ENCODE measurements at places on chromosomes 5 and 9.

DNA sequence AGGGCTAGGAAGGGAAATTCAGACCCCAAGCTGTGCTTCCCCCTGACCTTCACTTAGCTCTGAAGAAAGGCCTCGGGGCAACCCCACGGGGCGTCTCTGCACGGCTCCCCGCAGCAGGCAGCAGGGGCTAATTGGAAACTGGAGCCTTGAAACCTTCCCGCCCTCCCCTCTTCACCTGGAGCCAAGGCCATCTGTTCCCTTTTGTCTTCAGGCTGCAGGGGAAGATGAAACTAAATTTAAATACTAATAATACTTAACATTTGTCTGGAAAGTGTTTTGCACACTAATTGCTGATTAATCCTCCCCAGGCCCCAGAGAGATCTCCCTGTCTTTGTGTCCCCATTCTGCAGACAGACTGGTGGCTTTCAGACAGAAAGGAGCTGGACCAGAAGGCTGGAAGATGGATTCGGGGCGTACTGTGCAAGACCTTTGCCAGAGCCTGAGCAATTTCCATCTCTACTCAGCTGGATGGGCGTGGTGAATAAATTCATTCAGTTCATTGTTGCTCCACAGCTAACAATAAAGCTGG lies 34.1 kb upstream of the CPLX2 start:
- no peak for DNase-seq

GRCh38 chr9:108093773-108094675 lies 604.5 kb upstream of the KLF4 start:
- DNase-seq: peak; percentile 78

GRCh38 chr5:71483355-71483754 lies 27.9 kb downstream of the BDP1 start:
- DNase-seq: no peak

GRCh38 chr5:134550271-134551214 lies 25.1 kb downstream of the JADE2 start:
- DNase-seq: no peak

DNA sequence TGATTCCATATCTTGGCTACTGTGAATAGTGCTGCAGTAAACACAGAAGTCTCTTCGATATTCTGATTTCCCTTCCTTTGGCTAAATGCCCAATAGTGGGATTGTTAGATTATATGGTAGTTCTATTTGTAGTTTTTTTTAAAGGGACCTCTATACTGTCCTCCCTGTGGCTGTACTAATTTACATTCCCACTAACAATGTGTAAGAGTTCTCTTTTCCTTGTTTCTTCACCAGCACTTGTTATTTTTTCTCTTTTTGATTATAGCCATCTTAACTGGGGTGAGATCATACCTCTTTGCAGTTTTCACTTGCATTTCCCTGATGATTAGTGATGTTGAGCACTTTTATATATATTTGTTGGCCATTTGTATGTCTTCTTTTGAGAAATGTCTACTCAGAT lies 102.0 kb downstream of the CARTPT start:
- DNase-seq: no peak

DNA sequence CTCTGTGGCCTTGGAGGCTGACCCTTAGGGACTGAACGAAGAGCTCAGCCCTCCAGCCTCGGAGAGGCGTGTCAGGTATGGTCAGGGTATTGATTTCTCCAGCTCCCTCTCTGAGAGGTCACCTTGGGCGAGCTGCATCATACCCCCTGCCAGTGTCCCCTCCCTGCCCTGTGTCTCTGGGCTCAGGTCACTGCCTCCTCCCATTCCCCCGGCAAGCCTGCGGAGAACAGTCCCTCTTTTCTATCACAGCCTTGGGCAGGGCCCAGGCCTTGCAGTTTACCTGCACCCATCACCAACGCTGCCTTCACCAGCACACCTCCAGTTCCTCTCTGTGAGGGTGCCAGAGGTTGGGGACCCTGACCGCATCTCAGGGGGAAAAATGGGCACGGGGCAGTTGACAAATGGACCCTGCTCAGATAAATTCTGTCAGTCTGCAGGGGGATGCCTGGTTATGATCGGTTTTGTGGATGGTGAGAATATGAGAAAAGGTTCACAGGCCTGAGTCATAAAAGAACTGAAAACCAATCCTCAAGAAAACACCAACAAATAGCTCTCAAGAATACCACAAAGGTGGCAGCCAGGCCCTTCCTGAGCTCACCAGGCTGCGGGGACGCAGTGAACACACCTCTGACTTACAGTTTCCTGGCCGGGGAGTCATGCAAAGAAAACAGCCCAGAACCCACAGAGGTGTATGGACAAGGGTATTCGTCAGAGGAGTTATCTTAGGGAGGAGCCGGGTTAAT lies 24.7 kb upstream of the RXRA start:
- DNase-seq: no peak

GRCh38 chr5:78706825-78707224 lies 58.3 kb upstream of the LHFPL2 start:
- no peak for DNase-seq

DNA sequence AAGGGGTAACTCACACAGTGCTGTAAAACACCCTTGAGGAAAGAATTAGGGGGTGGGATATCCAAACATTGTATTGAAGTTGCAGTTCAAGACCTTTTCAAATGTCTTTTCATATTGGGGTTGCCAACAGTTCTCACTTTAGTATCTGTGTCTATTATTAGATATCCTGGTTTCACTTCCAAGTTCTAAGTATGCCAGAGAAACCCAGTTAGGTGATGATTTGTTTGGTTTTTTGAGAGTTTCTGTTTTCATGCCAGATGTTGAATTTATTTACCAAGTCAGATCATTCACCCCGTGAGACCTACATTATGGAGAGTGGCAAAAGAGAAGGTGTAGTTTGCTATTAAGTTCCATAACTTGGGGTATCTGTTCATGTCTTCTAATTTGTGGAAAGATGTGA lies 64.5 kb downstream of the C9orf152 start:
- DNase-seq: no peak

DNA sequence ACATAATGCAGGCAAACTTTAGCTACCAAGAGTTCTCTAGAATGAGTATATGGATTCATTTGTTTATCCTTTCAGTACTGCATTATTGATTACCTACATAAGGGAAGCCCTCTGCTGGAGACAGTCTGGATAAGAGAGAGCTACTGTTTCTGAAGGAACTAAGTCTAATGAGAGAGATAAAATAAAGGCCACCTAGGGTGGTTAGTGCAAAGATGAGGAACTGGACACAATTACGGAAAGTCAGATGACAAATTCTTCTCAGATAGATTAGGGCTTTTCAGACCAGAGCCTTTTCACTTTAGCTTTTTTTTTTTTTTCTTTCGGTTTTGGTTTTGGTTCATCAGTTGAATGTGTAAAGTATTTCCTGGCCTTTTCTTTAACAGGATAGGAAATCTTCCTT lies 31.3 kb downstream of the ISOC1 start:
- DNase-seq: no peak

DNA sequence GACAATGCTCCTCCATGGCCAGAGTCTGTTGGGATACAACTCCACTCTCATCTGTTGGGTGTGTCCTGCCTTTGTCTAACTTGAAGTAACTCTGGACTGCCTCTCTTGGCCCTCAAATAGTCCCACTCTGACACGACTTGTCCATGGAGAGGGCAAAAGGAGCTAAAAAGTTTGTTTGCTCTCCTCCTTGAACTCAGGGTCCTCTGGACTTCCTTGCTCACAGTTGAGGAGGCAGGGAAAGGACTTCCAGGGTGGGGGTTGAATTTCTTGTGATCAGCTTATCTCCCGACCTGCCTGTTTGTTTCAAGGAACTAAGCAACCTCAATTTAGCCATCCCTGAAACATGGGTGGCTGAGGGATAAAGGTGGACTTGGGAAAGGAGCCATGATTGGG lies 11.7 kb downstream of the DNAJB5 start:
- DNase-seq: peak; percentile 89

DNA sequence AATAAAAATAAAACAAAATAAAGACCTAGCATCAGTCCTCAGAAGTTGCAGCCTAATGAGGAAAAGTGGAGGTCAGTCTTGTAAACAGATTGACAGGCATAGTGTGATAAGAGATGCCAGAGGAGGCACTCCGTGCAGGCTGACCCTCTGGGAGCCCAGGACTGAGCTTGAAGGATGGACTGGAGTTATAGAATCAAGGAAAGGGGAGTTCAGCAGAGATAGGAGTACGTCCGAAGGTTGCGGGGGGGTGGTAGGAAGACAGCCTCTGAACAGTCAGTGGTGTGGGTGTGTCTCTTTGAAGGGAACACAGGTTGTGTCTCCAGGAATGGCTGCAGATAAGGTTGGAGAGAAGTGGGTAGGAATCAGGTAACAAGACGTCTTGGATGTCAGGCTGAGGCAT lies 126.1 kb upstream of the CPEB4 start:
- no peak for DNase-seq

GRCh38 chr5:62587737-62588136 lies 9.1 kb downstream of the LRRC70 start:
- no peak for DNase-seq

Data from esophagus muscularis mucosa (tissue), 4 donors.